ENCODE measurements at places on chromosomes 13 and 19.
A peak's percentile ranks its signal among the peaks of the same experiment; 100 is the strongest.

DNA sequence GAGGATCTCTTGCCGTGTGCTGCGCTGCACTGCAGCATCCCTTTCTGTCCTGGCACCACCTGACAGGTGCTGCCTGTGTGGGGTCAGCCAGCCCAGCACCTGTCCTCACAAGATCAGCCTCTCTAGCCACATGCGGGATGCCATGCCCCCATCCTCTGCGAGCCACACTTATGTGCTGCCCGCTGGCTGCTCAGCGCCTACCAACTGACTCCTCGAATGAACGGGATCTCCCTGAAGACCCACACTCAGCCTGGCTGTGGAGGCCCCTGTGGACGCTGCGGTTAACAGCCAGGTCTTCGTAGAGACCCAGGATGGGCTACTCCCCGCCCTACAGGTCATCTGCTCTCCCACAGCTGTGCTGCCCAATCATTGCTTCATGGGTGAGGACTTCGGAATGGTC lies 106.1 kb downstream of the DOCK9 start:
- no peak for DNase-seq

DNA sequence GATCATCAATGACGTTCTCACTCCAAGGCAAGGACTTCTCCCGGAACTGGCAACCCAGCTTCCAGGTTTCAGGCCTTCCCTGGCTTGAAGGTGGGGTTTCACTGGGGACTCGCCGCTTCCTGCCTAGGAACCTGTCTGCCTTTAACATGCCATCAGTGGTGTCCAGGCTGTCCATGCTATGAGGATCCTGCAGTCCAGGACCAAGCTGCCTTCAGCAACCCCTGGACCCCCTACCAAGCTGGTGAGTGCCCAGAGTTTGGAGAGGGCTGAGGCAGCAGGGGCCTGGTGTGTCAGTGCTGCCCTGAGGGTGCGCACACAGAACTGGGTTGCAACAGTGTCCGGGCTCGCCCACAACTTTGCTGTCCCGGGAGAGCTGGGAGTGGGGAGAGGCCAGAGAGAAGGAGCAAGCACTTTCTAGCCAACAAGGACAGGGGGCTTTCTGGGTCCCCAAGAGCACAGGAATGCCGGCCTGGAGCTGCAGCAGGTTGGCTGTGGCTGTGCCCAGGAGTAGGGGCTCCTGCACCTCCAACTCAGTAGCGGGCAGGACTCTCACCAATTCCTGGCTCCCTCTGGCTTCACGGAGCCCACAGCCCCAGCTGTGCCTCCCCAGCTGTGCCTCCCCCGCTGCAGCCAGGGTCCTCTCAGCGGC lies 1563.2 kb upstream of the MIR17HG start:
- DNase-seq: no peak

DNA sequence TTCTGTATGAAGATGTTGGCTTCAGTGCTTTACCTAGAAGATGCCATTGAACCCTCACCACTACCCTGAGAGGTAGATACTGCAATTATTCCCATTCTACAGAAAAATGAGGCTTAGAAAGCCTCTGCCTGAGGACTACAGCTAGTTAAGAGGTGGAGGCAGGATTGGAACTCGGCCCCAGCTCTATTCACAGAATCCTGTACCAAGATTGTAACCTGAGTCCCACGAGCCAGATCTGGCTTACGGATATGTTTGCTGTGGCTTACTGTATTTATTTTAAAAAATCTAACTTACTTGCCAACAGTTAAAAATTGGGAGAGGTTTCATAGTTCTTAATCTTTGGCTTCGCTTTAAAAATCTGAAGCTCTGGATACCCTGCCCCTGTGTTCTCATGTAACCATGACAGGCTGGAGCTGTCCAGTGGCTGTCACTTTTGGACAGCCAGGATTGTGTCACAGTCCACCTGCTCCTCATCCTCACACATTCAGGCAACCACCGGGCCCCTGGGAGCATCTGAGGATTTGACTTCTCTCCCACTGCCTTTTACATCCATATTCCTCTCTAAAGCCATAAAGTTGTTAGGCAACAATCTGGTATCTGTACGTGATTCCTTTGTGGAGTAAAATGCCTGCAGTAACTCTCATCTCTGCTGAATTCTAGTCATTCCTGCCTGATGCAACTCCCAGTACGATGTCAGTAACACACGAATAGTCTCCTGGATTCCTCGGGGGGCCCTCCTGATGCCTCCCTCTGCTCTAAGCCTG lies 160.8 kb upstream of the SERP2 start:
- no peak for DNase-seq

DNA sequence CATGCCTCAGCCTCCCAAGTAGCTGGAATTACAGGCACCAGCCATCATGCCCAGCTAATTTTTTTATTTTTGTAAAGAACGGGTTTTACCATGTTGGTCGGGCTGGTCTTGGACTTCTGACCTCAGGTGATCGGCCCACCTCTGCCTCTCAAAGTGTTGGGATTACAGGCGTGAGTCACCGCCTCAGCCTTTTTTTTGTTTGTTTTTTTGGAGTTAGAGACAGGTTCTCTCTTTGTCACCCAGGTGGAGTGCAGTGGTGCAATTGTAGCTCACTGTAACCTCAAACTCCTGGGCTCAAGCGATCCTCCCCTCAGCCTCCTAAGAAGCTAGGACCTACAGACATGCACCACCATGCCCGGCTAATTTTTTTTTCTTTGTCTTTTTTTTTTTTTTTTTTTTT lies 15.6 kb upstream of the NOTCH3 start:
- DNase-seq: no peak

DNA sequence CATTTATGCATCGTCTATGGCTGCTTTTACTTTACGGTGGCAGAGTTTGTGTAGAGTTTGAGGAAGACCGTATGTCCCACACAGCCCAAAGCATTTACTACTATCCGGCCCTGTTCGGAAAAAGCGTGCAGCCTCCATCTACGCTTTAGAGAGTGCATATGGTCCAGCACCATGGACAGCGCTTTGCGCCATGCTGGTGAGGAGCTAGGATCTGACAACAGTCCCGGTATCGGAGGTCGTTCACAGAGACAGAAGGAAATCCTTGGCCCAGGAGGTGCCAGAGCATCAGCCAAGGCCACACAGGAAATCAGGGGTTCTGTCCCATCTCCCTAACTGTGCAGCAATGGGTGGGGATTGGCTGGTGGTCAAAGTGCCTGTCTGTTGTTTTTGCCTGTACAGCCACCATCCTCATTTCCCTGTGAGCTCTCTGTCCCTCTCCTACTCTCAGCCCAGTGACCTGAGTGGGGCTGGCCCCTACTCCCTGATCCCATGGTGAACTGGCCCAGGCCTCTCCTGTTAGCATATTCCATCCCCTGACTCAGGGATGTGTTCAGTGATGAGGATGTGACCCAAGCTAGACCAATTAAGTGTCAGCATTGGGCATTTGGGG lies 16.2 kb upstream of the PRODH2 start:
- peak; percentile 53 for DNase-seq

- no peak for DNase-seq
These were observed 10.4 kb upstream of the ASF1B start for GRCh38 chr19:14146789-14147216.

DNA sequence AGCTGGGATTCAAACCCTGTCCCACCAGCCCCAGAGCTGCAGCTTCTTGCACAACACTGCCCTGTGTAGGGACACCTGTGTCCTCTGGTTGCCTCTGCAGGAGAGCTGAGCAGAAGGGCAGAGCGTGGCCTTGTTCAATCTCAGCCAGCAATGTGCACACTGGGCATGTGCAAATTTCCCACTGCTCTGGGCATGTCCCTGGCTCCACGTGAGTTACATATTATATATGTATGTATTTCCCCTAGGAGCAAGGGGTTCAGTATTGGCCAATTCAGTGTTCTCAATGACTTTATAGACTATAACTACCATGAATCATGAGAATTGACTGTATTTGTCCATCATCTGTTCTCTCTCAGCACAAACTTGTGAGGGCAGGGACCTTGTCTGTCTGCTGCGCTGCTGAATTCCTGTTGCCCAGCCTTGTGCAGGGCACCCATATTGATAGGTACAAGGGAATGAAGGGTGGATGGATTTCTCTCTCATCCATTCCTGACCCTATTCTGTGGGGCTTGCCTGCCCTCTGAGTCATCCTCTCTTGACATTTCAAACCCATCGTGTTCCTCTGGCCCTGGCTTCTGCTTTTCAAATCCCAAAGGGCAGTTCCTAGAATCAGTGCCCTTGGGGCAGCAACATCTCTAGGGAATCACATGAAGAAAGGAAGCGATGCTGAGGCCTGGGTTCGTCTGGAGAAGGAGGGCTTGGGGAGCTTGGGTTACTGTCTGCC lies 69.7 kb downstream of the ERICH6B start:
- no peak for DNase-seq

- DNase-seq: no peak
These were observed 669.2 kb downstream of the DIAPH3 start for GRCh38 chr13:59494560-59494970.

- DNase-seq: peak; percentile 71
These were observed 6.1 kb upstream of the ADGRE5 start for GRCh38 chr19:14375055-14375581.

- DNase-seq: no peak
These were observed 116.3 kb downstream of the RAB20 start for GRCh38 chr13:110445183-110445582.

GRCh38 chr19:46288896-46289588 lies 7.8 kb upstream of the HIF3A start:
- no peak for DNase-seq

DNA sequence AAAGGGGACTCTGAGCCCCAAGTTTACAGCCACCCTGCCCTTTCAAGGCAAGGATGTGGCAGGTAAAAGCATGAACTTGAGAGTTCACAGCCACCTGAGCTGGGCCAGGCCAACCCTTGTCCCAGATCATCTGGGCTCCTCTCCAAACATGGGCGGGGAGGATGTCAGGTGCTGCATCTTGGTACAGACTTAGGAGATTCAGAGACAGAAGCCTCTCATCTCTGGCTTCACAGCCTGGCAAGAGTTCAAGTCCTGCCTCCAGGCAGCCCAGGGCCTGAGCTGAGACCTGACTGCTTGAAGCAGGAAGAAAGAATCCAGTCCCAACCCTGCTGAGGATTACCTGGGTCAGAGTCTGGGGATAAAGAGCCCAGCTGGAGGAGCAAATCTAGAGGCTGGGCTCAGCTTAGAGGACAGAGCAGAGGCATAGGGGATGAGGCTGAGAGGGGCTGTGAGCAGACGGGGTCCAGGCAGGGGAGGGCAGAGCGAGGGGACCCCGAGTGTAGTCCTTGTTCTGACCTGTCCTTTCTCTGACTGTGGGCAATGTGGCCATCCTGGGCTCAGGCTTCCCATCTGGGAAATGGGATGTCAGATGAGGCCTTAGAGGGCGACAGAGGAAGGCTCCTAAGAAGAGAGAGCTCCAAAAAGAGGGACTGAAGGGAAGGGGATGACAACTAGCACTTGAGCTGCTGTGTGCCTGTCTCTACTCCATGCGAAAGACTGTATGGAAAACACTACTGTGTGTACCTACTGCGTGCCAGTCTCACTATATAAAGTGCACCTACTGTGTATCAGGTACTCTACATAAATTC lies 6.6 kb upstream of the OR10H5 start:
- no peak for DNase-seq

DNA sequence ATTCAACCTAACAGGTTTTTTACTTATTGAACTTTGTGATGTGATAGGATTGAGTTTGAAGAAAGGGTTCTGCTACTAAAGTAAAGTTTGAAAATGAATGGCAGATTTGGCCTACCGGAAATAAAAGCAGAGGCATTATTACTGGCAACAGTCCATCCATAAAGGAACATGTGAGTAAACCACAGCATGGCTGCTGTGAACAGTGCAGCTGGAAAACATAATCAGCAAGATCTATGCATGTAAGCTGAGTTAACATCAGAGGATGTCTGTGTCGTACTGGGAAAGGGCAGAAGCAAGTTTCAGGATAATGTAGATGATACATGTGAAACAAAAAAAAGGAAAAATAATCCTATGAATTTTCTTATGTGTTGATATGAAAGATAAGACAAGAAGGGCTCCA lies 87.6 kb downstream of the CYSLTR2 start:
- no peak for DNase-seq

DNA sequence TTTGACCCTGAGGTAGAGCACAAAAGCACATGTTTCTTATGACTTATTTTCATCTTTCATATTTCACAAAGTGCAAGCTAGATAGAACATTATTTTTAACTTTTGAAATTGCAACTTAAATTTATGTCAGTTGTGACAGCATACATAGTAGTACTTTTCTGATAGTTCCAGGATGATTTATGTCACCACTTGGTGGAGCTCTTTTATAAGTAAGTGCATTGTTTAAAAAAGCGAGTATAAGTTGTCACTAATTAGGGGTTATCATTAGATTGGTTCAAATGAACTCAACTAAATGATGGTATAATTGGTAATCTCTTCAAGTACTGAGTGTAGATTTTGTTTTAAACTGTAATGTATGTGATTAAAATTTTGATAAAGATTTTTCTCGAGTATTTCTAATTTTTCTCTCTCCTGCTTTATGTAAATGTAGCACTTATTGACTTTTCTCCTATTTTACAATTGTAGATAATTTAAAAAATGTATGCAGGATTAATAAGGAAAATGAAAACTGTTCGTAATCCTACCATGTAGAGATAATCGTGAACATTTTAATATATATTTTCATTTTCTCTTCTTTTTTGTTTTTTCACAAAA lies 31.1 kb downstream of the RB1 start:
- no peak for DNase-seq

DNA sequence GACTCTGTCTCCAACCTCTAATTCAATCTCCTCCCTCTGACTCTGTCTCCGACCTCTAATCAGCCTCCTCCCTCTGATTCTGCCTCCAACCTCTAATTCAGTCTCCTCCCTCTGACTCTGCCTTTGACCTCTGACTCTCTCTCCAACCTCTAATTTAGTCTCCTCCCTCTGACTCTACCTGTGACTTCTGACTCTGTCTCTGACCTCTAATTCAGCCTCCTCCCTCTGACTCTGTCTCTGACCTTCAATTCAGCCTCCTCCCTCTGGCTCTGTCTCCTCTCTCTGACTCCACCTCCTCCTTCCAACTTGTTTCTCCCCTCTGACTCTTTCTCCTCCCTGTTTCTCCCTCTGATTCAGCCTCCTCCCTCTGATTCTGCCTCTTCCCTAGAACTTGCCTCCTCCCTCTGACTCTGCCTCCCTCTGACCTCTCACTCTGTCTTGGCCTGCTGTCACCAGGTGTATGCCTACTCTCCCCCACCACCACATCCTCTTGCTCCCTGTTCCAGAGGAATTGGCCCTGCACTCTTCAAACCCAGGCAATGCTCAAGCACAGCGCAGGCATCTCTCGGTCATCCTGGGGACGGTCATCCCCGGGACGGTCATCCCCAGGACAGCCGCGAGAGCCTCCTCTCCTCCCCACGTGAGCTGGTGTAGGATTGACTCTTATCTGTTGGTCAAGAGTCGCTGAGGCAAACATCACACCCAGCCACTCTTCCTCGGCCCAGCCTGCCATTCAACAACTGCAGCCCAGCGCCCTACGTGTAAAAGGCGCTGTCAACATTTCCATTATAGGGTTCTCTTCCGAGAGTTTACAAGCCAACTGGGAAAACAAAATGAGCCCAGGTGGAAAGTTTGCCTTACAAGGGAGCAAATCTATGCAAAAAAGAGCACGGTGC lies 60.2 kb downstream of the ZIC5 start:
- no peak for DNase-seq

- DNase-seq: peak; percentile 51
These were observed 1.1 kb downstream of the FOXO1 start for GRCh38 chr13:40665126-40666044.
